ENCODE measurements at places on chromosomes 1 and 21.

DNA sequence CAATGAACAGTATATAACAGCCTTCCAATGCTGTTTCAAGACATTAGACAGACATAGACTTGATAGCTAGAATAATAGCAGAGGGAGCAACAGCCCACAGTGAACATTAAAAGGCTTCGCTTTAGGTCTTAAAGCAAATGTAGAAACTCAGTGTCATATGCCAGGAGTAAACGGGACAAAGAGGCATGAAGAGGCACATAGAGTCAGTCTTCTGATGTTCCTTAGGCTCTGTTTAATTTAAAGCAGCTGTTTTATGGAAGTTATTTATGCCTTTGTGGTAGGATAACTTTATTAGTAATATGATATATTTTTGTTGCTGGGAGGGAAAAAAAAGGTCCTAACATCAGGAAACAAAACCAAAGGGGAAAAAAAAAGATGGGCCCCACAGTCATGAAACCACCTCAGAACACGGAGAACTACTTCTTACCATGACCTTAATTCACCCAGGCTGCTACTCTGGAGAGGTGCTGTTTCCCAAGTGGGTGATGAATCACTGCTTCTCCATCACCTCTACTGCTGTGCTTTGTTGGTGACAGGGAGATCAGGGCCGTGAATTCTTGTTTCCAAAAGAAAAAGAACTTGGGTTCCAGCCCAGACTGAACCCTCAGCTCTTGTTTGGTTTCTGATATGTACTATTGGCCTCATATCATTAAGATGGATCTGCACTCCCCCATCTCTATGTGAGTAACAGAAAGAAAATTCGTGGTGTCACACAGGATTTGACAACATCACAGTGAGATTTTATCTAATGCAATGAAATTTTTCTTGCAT lies 616.9 kb downstream of the KIF26B start:
- no peak for DNase-seq

DNA sequence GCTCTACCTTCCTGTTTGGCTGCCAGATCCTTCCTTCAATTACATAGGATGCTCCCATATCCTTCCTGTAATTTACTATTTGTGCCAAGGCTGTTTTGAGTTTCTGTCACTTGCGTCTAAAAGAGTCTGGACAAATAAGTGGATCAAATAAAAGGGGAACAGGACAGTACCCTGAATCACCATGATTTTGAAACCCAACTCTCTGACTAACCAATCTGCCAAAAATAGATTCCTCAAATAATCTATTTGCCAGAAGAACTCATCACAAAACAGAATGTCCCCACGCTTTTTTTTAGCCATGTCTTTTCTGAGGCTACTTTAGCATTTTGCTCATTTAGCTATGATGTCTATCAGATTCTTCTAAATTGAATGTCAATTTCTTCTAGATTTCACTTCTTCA lies 392.6 kb downstream of the NTNG1 start:
- DNase-seq, result no peak

- no peak for DNase-seq
These were observed 13.6 kb downstream of the ZYG11B start for GRCh38 chr1:52739699-52740467.

- DNase-seq, result no peak
These were observed 160.5 kb downstream of the LTN1 start for GRCh38 chr21:28832013-28832714.

DNA sequence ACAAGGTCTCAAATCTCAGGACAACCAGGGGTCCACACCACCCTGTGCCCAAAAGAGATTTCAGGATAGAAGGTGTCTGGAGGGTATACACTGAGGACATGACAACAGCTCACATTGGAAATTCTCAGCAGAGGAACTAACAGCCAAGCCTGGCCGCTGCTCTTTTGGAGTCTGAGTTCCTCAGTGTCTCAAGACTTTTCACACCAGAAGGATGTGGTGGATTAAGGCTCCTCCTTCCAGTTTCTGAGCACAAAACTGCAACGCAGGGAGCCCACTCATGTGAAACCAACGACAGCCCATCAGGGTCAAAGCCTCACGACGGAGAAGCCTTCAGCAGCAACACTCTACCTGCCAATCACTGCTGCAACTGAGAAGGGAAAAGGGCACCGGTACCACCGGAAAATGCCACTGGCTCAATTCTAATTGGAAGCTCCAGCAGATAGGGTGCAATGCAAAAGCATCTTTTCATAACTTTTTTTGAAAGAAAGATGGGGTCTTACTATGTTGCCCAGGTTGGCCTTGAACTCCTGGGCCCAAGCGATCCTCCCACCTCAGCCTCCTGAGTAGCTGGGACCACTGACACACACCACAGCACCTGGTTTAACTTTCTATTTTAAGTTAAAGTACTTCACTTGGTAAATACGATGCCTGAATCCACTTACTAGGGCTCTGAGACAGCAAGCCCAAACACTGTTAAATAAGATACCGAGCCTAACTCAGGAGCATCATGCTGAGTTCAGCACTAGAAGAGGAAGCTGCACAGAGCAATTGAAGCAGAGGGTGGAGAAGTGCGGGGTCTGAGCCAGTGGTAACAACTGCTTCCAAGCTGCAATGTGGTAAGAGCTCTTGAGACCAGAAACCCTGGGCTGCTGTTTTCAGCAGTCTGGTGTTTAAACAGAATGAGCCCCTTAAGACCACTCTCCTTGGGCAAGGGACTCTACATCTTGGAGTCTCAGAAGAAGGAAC lies 7.8 kb downstream of the CAPZB start:
- DNase-seq, result peak; percentile 68

DNA sequence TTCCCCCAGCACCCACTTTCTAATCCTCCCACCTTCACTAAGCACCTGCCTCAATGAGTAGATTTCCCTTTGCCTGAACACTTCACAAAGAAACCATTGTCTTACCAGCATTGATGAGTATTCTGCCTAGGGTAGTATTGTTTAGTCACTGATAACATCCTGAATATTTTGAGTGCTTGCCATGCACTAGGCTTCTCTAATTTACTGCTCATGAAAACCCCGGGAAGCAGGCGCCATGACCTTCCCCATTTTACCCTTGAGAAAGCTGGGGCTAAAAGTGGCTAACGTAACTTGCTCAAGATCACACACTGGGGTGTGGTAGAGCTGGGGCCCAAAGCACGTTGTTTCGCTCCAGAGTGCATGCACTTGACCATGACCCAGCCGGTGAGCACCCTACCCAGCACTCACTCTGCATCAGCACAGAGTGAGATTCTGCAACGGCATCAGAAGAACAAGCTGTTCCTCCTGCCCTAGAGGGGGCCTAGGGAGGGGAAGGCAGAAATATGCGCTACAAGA lies 10.6 kb upstream of the F3 start:
- no peak for DNase-seq

GRCh38 chr1:101196668-101197067 lies 40.2 kb upstream of the S1PR1 start:
- no peak for DNase-seq

DNA sequence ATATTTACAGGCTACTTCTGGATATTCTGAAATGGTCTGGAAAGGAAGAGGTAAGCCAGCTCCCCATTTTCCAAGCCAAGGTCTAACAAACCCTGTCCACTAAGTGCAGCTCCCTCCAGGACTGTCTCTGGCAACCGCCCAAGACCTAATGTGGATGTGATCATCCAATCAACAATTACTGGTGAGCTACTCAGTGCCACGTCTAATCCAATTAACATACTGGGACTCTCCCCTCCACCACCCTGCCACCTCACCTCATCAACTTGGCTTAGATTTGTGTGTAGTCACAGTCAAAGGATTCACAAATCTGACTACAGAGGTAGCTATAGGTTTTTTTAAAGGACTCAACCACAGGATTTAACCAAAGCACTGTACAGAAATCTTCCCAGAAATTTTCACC lies 25.4 kb upstream of the S100A7 start:
- DNase-seq, result no peak

GRCh38 chr1:156245451-156246232 lies 2.2 kb downstream of the PAQR6 start:
- no peak for DNase-seq

DNA sequence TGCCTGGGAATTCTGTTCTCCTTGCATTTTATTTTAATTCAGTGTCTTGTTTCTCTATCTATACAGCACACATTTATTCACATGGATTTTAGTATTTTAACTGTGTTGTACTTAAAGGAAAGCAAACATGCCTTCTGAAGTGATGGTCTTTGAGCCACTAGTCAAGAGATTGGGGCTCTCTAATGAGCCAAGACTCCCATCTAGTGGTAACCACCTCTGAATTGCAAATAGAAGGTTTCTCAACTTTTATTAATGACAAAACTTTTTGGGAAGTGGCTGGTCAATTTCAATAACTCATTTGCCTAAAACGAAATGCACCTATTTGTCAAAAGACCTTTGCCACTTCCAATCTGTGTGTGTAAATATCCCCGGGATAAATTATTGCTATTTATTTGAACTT lies 199.6 kb downstream of the LTN1 start:
- DNase-seq, result no peak

DNA sequence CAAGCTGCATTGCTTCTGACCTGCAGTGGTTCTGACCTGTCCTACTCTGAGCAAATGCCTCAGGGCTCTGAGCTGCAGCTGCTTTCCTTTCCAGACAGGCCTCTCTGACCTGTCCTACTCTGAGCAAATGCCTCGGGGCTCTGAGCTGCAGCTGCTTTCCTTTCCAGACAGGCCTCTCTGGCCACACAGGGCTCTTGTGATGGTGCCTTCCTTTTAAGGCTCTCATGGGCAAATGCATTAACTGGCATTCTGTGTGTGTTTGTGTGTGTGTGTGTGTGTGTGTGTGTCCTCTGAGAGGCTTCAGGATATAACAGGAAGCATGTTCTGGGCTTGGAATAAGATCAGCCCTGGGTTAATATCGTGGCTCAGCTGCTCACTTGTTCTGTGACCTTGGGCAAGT lies 131.3 kb downstream of the NTPCR start:
- DNase-seq, result no peak

GRCh38 chr1:160993544-160994193 lies 27.3 kb downstream of the F11R start:
- DNase-seq, result no peak

- DNase-seq, result peak; percentile 71
These were observed 10.9 kb upstream of the IFI16 start for GRCh38 chr1:158998781-158999161.

DNA sequence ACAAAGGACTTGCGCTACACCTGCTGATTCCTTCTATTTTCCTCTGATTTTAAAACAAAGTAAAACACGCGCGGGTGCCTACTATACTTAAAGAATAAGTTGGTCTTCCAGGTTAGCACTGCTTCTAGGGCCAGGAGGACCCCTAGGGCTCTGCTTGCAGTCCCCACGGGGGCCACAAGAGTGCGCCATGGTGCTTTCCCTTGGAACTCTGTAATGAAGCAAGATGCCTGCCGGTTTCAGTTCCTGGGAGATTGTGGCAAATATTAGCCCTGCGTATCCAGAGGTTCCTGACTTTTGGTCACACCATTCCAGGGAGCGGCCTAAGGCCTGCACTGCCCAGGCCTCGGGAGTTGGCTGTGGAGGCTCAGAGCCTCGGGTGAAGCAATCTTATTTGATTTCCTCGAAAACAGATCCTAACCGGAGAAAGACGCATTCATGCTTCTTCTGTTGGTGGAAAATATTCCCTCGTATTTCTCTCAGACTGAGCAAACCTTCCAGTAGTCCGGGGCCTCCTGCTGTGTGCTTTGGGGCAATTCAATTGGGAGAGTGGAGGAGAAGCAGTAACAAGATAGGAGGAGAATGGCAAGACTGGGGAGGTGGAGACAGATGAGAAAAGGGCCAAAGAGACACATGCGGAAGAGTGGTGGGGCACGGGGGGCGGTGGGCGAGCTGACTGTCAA lies 25.3 kb downstream of the ADAM30 start:
- DNase-seq, result peak; percentile 78

- no peak for DNase-seq
These were observed 24.3 kb downstream of the HEYL start for GRCh38 chr1:39615086-39615673.

GRCh38 chr1:39269791-39270342 lies 65.4 kb downstream of the MACF1 start:
- DNase-seq, result no peak

DNA sequence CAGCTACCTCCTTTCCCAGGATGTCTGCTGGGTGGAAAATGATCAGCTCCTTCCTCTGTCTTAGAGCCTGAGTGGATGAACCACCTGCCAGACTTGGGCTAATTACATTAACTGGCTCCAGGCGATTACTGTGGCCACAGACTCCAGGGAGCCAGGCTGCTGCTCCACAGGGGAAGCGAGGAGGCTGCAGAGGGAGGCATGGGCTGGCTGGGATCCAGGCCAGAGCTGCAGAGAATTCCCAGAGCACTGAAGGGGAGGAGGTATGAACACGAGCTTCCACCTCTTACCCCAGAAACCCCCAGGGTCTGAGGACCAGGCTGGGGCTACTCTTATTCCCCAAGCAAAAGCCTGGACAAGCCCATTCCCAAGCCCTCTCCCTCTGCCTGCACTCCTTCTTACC lies 136.0 kb upstream of the KLHDC7A start:
- DNase-seq, result no peak

DNA sequence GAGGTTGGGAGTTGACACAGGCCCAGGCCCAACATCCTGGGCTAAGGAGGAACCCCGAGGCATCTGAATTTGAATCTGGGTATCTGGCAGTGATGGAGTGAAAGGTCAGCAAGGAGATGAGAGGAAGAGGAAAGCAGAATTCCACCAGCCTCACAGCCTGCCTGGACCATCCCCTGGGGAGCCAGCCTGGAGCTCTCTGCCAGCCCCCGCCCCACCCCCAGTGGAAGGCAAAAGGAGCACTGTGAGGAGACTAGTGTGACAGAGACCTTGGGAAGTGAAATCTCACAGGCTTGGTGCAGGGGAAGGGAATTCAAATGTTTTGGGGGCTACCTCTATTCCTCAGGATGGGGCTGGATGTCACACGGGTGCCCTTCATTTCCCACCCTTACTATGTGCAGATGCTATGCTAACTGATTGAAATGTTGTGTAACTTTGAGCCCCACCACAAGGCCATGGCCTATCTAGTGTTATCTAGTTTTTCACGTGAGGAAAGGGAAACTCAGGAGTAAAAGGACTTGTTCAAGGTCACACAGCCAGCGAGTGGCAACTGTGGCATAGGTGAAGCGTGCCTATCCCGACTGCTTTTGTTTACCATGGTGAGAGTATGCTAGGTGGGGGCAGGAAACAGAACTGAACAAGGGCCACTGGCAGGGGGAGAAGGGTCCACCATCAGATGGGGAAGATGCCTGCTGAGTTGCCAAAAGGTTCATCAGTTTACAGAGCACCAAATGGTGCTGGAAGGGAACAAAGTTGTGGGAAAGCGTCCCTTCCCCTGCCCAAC lies 29.8 kb downstream of the AHDC1 start:
- no peak for DNase-seq

GRCh38 chr1:180616439-180616838 lies 15.4 kb upstream of the XPR1 start:
- DNase-seq, result no peak
